ENCODE measurements at places on chromosomes 1 and 21. TPM values are rescaled to one million over a fixed set of nuclear protein-coding genes. Genes with fewer than 3 reads are reported as not detected.
A peak's percentile ranks its signal among the peaks of the same experiment; 100 is the strongest.

DNA sequence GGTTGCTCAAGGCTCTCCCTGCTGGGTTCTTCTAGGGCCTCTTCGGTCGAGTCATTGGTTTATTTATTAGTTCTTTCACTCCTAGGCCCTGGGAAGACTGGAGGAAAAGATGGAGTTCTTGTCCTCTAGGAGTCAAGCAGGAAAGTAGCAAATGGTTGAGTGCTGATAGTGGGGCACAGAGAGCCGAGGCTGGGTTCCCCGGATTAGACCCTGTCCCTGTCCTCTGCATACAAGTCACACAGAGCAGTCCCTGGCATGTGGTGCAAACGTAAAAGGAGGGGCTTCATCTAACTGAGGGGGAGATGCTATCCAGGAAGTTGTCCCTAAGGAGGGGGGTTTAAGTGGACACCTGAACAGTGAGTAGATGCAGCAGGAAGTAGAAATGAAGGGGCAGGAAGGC, 19.2 kb upstream of the KCNE2 start:
- H3K27ac ChIP-seq = no peak overlapping the region
- H3K4me1 ChIP-seq = peaks cover 15% of the 10 kb centered on the region
- H3K36me3 ChIP-seq = no peaks in the 10 kb centered on the region
- no peak for DNase-seq
- no peaks in the 10 kb centered on the region for H3K27me3 ChIP-seq

DNA sequence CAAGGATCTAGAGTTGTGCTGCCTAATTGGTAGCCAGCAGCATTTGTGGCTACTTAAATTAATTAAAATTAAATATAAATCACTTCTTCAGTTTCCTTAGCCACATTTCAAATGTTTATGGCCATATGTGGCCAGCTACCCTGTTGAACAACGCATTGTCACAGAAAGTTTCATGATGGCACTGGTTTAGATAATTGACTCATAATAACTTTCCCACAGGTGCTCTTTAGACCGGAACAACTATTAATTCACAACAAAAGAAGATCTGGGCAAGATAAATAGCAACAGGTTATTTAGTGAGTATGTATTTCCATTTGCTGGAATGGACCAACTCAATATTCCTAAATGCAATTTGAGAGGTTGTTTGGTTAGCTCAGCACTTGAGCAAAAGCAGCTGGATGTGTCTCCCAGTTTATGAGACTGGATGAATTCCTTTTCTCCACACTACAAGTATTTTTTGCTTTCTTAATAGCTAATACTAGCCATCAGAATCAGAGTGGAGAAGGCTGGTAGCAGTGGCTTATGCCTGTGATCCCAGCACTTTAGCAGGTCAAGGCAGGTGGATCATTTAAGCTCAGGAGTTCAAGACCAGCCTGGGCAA, 3.7 kb upstream of the AMIGO1 start:
- no peak for DNase-seq
- H3K36me3 ChIP-seq = no peaks in the 10 kb centered on the region
- H3K27me3 ChIP-seq = peaks cover 37% of the 10 kb centered on the region
- H3K27ac ChIP-seq = no peak overlapping the region
- H3K4me3 ChIP-seq = no peak overlapping the region

GRCh38 chr1:944341-945325, 14.4 kb downstream of the NOC2L start:
- peaks cover 7% of the 10 kb centered on the region for H3K4me1 ChIP-seq
- no peak overlapping the region for H3K27ac ChIP-seq
- peaks cover 11% of the 10 kb centered on the region for H3K27me3 ChIP-seq
- H3K4me3 ChIP-seq = no peak overlapping the region
- H3K36me3 ChIP-seq = peaks cover 35% of the 10 kb centered on the region

DNA sequence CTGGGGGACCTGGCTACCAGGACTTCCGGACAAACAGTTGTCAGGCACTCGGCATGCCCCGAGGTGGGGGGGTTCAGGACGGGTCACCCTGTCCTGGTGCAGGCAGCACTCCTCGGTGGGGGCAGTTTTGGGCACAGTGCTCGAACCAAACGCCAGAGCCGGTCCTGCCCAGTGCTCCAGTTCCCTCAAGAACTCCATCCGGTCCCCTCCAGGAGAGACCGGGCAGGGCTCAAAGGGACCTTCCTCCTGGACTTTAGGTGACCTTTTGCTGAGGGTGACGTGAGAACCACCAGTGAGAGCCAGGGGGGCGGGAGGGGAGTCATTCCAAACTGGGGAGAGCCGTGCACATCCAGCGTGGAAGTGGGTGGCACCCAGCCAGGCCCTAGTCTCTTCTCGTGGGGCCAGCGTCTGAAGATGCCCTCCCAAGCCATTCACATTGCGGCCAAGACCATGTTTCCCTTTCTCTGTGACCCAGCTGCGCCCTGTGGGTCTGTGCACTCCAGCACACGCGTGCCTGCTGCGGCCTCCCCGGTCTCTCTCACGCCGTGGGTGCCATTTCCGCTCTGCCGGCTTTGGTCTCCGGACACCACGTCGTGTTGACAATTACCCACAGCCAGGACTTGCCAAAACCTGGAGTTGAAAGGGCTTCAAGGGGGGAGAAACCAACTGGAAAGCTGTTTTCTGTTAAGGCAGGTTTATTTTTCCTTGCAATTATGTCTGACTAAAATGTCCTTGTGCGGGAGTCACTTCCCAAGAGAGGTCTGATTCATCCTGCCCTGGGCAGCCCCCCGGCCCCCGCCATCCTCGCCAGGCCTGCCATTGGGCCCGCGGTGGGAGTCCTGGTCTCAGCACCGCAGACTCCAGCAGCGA, 178.8 kb upstream of the ARHGEF16 start:
- no peaks in the 10 kb centered on the region for H3K4me1 ChIP-seq
- no peak overlapping the region for H3K4me3 ChIP-seq
- no peak overlapping the region for H3K27ac ChIP-seq
- H3K36me3 ChIP-seq = no peaks in the 10 kb centered on the region
- no peak for DNase-seq

- DNase-seq = peak; percentile 76
- peaks cover 6% of the 10 kb centered on the region for H3K36me3 ChIP-seq
- peak overlapping the region; percentile 97 for H3K27ac ChIP-seq
- peak overlapping the region; percentile 86 for H3K4me3 ChIP-seq
Observed at GRCh38 chr1:1013922-1014648, 788 bp downstream of the ISG15 start.

GRCh38 chr1:206005234-206005633, 2.0 kb upstream of the RAB7B start:
- H3K4me1 ChIP-seq = peaks cover 25% of the 10 kb centered on the region
- DNase-seq = no peak
- no peak overlapping the region for H3K4me3 ChIP-seq
- no peak overlapping the region for H3K27ac ChIP-seq

GRCh38 chr1:186628910-186629309, 51.3 kb downstream of the PTGS2 start:
- no peak for DNase-seq
- no peak overlapping the region for H3K4me3 ChIP-seq
- H3K4me1 ChIP-seq = no peaks in the 10 kb centered on the region
- H3K27me3 ChIP-seq = peaks cover 19% of the 10 kb centered on the region

DNA sequence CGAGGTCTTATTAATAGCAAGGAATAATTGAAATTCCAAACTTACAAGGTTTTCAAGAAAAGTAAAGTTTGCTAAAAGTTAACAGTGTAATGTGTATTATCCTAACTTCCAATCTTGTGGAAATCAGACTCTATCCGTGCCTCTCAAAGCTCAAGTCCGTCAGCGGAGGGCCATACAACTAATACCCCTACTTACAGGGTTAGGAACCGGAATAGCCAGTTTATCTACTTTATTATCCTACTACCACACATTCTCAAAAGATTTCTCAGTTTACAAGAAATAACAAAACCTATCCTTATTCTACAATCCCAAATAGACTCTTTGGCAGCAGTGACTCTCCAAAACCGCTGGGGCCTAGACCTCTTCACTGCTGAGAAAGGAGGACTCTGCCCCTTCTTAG, 457.8 kb downstream of the PTPRC start:
- no peaks in the 10 kb centered on the region for H3K27me3 ChIP-seq
- no peak for DNase-seq
- no peak overlapping the region for H3K4me3 ChIP-seq
- peaks cover 31% of the 10 kb centered on the region for H3K36me3 ChIP-seq
- H3K27ac ChIP-seq = no peak overlapping the region

DNA sequence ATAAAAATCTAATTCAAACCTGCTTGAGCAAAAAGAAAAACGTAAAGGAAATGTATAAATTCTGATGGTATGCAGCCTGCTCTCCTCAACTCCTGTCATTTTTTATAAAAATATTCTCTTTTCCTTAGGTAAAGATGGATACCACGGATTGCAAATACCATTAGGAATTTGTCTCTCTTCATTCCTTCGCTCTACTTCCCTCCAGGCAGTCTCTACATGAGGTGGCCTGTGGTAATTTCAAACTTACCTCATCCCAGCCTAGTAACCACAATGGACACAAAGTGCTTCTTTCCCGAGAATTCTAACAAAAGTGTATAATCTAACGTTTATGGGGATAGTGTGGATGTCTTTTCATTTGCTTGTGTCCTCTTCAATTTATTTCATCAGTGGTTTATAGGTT, 239.5 kb upstream of the LRRC7 start:
- no peaks in the 10 kb centered on the region for H3K36me3 ChIP-seq
- no peak overlapping the region for H3K4me3 ChIP-seq
- no peak for DNase-seq
- H3K4me1 ChIP-seq = no peaks in the 10 kb centered on the region
- no peak overlapping the region for H3K27ac ChIP-seq
- H3K27me3 ChIP-seq = no peaks in the 10 kb centered on the region

DNA sequence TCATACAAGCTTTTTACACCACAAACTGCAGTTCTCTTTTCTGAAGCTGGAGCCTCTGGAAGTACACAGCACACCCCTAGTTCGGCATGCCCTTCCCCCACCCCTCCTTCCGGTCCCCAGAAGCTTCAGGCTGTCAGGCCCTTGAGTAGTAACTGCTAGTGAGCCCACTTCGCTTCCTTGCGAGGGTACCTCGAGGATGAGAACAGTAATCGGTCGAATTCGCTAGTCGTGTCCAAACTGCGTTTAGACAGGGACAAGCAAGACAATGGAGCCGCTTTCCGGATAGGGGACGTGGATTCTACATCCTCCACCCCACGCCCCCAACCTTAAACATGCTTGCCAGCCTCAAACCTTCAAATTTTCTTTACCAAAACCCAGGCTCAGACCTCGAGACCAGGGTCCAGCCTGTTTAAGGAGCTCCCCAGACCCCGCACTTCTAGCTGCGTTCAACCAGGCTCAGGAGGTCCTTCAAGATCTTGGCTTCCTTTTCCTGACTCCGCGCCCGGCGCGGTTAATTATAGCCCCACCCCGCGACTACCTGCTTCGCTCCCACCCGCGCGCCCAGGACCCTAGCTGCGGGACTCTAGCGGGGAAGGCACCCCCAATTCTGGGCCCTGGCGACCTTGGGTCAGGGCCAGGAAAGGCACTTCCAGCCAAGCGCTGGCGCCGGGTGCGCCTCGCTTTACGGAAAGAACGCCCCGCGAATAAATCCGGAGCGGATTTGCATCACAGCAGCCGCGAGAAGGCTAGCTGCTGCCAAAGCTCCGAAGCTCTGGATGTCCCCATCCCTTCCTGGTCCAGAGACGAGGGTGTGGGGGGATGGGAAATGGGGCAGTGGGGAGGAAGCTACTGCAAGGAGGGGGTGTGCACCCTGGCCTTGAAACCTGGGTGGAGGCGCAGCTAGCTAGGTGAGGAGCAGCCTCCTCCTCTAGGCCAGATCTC, 8.1 kb upstream of the TSPAN1 start:
- H3K4me3 ChIP-seq = peak overlapping the region; percentile 86
- DNase-seq = peak; percentile 81
- H3K27me3 ChIP-seq = peaks cover 24% of the 10 kb centered on the region
- peak overlapping the region; percentile 80 for H3K27ac ChIP-seq

DNA sequence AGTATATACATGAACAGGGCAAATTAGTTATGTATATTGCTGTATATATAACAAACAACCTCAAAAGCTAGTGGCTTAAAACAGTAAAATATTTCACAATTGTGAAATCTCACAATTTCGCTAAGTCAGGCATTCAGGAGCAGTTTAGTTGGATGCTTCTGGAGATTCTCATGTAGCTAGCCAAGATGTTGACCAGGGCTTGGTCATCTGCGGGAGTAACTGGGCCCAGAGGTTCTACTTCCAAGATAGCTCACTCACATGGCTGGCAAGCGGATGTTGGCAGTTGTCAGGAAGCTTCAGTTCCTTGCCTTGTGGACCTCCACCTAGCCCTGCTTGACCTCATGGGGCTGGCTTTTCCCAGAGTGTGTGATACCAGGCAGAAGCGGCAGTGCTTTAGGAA, 95.6 kb downstream of the TTC3 start:
- peaks cover 7% of the 10 kb centered on the region for H3K4me1 ChIP-seq
- no peak overlapping the region for H3K4me3 ChIP-seq
- no peak for DNase-seq
- H3K36me3 ChIP-seq = peaks cover 32% of the 10 kb centered on the region
- H3K27me3 ChIP-seq = no peaks in the 10 kb centered on the region
- no peak overlapping the region for H3K27ac ChIP-seq

DNA sequence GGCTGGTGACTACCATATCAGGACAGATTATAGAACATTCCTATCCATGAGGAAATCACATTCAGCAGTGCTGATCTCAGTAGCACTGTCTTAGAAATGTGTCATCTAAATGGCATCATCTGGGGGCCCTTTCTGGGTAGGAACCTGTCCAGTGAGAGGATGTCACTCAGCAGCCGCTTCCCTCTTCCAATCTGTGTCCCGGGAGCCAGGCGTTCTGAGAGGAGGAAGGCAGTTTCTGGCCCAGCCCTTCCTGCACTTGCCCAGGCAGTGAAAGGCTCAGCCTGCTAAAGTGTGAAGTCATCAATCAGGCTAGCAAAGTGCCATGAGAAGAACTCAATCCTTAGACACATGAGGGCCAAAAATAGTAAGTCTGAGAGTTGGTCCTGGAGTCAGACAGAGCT, 25.6 kb downstream of the RAB4A start:
- no peak overlapping the region for H3K27ac ChIP-seq
- no peak for DNase-seq
- H3K4me1 ChIP-seq = peaks cover 15% of the 10 kb centered on the region
- no peak overlapping the region for H3K4me3 ChIP-seq
- no peaks in the 10 kb centered on the region for H3K27me3 ChIP-seq

- H3K27ac ChIP-seq = no peak overlapping the region
- H3K27me3 ChIP-seq = peaks cover 6% of the 10 kb centered on the region
- peaks cover 1% of the 10 kb centered on the region for H3K36me3 ChIP-seq
- H3K4me1 ChIP-seq = peaks cover 3% of the 10 kb centered on the region
- no peak overlapping the region for H3K4me3 ChIP-seq
Observed at GRCh38 chr1:226814751-226815537, 55.5 kb upstream of the PSEN2 start.

The TNFSF4 gene
- 1.9 TPM for total RNA-seq

The CLDN14 gene
- not detected for total RNA-seq

The CFHR4 gene
- total RNA-seq = not detected

The HMCN1 gene
- not detected for total RNA-seq

The RGS4 gene
- not detected for total RNA-seq

The MAP10 gene
- total RNA-seq = 2.7 TPM

The CASQ2 gene
- not detected for total RNA-seq

The NHLH2 gene
- total RNA-seq = not detected

The PLA2G2A gene
- total RNA-seq = not detected

The LRRC3 gene
- 2.4 TPM for total RNA-seq

All from activated CD4-positive, alpha-beta T cell treated with anti-CD3 and anti-CD28 coated beads, Interleukin-2, amount 10 ng/mL, durations not matched to agents 24 days and 14 days (primary cell).